ENCODE measurements at places on chromosomes 3 and 15.

DNA sequence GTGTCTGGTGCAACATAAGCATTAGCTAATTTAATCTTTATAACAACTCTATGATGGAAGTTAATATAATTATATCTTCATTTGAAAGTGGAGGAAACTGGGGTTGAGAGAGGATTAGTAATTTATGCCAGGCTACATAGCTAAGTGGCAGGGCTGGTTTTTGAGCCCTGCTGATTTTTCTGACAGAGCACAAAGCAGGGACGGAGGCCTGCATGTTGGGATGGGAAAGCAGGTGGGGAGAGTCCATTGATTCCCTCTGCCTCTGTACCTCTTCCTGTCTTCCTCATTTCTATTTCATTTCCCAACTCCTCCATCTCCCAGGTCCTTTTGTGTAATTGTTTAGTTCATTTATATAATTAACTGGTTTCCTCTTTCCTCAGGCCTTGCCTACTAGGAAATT lies 251.6 kb upstream of the ZPLD1 start:
- H3K27me3 ChIP-seq: no peaks in the 10 kb centered on the region
- H3K27ac ChIP-seq: no peak overlapping the region
- no peaks in the 10 kb centered on the region for H3K36me3 ChIP-seq
- H3K4me1 ChIP-seq: peaks cover 31% of the 10 kb centered on the region
- no peak overlapping the region for H3K4me3 ChIP-seq
- no peak for DNase-seq

DNA sequence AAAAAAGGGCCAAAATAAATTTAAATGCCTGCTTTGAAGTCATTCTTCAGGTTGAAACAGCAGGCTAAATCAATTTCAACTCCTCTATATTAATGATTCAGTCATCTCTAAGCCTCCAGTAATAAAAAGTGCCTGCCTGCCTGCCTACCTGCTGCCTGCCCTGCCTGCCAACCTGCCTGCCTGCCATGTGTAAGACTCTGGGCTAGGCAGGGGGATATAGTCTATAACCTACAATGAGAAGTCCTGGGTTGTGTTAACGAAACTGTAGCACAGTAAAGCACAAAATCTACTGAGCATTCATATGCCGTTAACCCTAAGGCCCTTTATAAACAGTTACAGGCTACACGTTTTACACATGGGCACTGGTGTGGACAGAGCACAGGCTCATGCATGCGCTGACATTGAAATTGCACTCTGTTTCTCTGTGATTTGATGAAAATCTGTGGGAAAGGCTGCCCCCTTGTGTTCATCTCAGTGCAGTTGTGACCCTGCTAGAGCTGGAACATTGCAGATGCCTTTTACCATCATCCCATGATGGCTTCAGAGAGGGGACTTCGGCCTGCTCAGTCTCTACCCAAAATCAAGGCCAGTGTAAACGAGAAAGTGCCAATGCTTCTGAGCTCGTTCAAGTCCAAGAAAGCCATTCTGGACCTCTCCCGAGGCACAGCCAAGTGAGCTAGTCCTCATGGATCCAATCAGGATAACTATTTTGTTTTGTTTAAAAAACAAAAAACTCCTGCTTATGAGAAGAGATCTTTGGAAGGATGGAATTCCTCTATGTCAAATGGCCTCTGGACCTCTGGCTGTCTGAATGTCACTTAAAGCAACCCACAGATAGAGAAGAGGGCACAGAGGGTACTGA lies 64.6 kb downstream of the EFL1 start:
- no peaks in the 10 kb centered on the region for H3K27me3 ChIP-seq
- no peak overlapping the region for H3K27ac ChIP-seq
- peaks cover 32% of the 10 kb centered on the region for H3K4me1 ChIP-seq
- DNase-seq: peak; percentile 60
- H3K4me3 ChIP-seq: no peak overlapping the region
- H3K36me3 ChIP-seq: no peaks in the 10 kb centered on the region

DNA sequence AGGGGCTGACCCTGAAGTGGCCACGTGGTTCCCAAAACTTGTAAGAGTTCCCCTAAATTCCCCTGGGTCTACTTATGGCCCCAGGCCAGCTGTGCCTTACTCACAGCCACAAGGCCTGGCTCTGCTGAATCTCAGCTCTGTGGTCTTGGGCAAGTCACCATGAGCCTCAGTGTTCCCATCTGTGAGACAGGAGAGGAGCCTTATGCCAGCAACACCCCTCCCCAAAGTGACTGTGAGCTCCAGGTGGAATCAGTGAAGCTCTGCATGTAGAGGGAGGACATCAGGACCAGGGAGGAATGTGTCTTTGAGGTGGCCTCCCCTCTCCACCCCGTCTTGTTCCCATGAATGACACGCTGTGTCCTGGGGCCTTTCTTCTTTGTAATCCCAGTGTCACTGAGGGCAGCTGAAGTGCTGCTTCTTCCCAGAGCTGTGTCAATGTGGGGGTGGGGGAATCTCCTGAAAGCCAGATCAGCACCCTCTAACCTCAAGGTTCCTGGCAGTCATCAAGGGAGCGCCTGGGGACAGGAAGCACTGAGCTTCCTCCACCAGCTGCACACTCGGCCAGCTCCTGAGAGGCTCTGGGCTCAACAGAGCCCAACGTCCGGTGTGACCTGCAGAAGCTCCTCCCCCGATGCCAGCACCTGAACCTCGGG lies 258.9 kb downstream of the UACA start:
- H3K4me1 ChIP-seq: peaks cover 35% of the 10 kb centered on the region
- H3K36me3 ChIP-seq: no peaks in the 10 kb centered on the region
- no peaks in the 10 kb centered on the region for H3K27me3 ChIP-seq
- peak; percentile 44 for DNase-seq
- H3K27ac ChIP-seq: no peak overlapping the region
- H3K4me3 ChIP-seq: no peak overlapping the region

GRCh38 chr15:69402816-69403215 lies 11.3 kb upstream of the KIF23 start:
- H3K4me1 ChIP-seq: no peaks in the 10 kb centered on the region
- H3K27me3 ChIP-seq: no peaks in the 10 kb centered on the region
- H3K27ac ChIP-seq: no peak overlapping the region
- no peak overlapping the region for H3K4me3 ChIP-seq
- DNase-seq: no peak

DNA sequence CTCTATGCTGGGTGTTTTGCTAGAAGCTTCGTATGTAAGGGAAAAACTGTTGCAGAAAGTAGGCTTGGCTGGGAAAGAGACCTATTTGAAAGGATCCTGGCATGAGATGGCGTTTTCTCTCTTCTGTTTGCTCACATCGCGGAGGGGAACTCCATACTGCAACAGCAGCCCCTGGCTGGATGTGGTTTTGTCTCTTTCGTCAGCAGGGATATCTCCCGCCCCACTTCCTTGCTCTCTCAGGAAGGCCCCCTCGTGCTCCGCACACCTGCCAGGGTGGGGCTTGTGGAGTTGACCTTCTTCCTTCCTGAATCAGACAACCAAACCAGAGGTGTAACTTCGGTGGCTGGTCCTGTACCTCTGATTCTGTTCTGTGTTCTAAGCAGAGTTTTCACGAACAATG lies 26.4 kb upstream of the MYZAP start:
- no peaks in the 10 kb centered on the region for H3K36me3 ChIP-seq
- DNase-seq: no peak
- H3K27me3 ChIP-seq: no peaks in the 10 kb centered on the region

DNA sequence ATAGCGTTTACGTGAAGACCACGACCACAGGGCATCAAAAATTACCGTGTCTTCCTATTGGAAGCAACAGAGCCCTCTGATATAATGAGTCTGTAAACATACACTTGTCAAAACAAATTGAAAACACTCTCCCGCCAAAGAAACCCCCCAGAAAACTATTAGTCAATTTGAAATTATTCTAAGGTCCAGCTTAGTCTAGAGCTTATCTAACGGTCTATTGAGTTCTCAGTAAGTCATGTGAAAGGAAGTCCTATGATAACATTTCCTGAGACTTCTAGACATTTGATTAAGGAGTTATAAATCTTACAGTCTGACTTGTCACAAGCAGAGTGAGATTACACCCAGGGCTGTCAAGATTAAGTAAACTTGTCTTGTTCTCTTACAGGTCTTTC lies 356.3 kb downstream of the FOXP1 start:
- H3K27me3 ChIP-seq: no peaks in the 10 kb centered on the region
- H3K36me3 ChIP-seq: no peaks in the 10 kb centered on the region
- no peak for DNase-seq
- peaks cover 19% of the 10 kb centered on the region for H3K4me1 ChIP-seq
- H3K27ac ChIP-seq: peak overlapping the region; percentile 49

GRCh38 chr3:119221779-119222320 lies 18.8 kb downstream of the B4GALT4 start:
- no peaks in the 10 kb centered on the region for H3K27me3 ChIP-seq
- H3K36me3 ChIP-seq: peaks cover 50% of the 10 kb centered on the region
- no peak for DNase-seq
- no peak overlapping the region for H3K27ac ChIP-seq
- H3K4me3 ChIP-seq: no peak overlapping the region

DNA sequence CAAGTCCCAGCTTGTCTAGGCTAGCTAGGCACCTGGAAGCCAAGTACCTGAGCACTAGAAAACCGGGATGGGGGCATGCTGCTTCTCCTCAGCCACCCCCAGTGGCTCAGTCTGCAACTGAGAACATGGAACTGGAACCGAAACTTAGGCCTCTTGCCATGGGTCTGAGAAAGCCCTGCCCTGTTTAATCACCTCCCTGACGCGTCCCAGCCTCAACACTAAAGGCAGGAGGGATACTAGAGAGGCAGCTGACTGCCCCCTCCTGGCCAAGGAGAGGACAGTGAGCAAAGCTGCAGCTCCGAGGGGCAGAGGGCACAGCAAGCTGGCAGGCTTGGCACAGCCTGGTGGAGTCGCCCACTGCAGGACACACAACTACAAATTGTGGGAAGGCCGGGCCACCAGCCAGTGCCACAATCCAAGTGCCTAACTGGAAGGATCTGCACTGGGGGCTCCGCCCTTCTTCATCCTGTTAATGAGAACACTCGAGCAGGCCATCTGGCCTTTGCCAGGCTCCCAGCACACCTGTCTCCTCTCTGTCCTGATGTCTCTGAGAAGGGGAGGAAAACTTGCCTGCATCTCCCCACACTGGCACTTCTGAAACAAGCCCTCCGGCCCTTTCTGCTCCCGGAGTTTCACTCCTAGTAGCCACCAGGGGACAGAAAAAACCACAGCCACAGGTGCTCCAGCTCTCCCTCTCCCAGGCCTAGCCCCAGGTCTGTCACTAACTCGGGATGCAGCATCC lies 53.7 kb downstream of the BDH1 start:
- DNase-seq: no peak
- H3K4me3 ChIP-seq: no peak overlapping the region

DNA sequence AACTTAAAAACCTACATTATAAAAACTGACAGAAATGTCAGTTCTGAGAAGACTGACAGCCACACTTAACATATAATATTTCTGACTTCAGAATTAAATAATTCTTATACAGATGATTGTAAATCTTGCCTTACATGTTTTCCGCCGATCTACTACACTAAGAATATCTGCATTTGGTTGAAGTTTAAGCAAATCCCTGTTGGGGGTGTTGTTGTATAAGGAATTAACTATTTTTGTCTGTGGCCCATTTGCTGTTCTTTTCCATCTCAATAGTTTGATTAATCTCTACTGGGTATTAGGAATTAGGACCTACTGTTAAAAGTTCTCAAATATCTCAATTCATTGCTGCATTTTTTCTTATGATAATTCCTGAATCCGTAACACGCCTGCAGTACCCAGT lies 838.3 kb upstream of the ROBO1 start:
- no peaks in the 10 kb centered on the region for H3K27me3 ChIP-seq
- no peak overlapping the region for H3K27ac ChIP-seq
- DNase-seq: no peak
- no peaks in the 10 kb centered on the region for H3K4me1 ChIP-seq
- no peak overlapping the region for H3K4me3 ChIP-seq

DNA sequence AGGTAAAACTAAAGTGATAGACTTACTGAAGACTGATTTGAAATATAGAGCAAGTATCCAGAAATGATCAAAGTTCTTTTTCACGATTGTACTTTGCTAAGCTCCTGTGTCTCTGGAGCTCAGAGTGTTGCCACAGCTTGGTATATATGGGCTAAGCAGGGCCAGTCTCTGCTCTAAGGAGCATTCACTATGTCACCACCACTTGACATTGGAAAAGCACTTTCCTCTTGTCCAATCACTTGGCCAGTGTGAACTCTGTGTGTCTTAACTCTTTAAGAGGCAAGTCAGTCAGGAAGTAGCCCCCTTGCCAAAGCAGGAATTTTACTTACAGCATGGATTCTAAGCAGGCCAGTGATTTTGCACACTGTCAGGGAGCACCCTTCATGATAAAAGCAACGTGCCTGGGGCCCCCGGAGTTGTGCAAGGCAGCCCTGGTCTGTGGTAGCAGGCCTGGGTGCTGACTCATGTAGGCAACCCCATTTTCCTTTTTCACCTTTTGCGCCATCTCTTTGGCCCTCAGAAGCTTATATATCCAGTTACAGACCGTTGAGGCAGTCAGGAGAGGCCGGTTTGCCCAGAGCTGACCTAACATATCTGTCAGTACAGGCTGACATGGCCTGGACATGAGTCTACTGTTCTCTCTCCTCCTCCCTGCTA lies 73.0 kb downstream of the HCN4 start:
- no peak overlapping the region for H3K4me3 ChIP-seq

DNA sequence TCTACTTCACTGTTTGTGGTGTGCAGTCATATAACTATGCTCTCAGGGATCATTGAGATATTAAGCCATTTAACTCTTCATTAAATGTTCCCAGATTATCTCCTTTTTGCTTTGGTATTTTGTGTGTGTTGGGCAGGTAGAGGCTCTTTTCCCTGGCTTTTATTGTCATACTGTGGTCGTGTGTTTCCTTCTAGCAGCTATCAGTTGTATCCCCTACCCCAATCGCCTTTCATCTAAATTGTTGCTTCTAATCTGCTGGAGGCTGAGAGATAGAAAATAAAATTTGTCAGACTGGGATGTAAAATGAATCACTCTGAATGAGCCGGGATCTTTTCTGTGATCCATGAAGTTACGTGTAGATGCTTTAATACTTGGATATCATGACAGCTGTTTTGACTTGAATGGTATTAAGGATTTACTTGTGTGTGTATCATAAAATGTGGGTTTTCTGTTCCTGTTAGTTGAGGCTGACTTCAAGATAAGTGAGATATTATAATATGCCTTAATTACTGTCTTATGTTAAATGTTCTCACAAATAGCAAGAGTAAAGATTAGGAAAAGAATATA lies 9.2 kb downstream of the NFKBIZ start:
- H3K27me3 ChIP-seq: no peaks in the 10 kb centered on the region
- H3K27ac ChIP-seq: no peak overlapping the region
- no peak overlapping the region for H3K4me3 ChIP-seq
- H3K4me1 ChIP-seq: no peaks in the 10 kb centered on the region
- peaks cover 79% of the 10 kb centered on the region for H3K36me3 ChIP-seq

- peaks cover 14% of the 10 kb centered on the region for H3K27me3 ChIP-seq
- no peak for DNase-seq
- no peaks in the 10 kb centered on the region for H3K4me1 ChIP-seq
- no peak overlapping the region for H3K27ac ChIP-seq
- H3K36me3 ChIP-seq: no peaks in the 10 kb centered on the region
These were observed 2.1 kb downstream of the SH3GL3 start for GRCh38 chr15:83449250-83449671.

DNA sequence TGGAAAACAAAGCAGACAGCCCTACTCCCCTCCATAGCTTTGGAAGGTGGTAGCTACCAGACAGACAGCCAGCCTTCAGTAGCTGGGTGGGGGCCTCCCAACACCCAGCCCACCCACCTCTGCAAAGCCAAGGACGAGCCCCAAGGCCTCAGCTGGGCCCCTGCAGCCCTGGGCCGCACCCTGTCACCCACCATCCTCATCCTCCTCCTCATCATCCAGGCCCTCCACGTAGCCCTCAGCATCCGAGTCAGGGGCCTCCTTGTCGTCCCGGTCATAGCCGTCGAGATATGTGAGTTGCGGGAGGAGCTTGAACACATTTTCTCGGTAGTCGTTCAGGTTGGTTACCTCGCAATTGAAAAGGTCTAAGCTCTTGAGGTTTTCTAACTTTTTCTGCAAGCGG lies 36.5 kb downstream of the ANP32A start:
- no peaks in the 10 kb centered on the region for H3K27me3 ChIP-seq
- no peak overlapping the region for H3K4me3 ChIP-seq
- peaks cover 6% of the 10 kb centered on the region for H3K4me1 ChIP-seq
- no peak for DNase-seq
- no peak overlapping the region for H3K27ac ChIP-seq

Measured in gastrocnemius medialis (tissue), 4 donors.